ENCODE measurements at places on chromosomes 11 and 22.

DNA sequence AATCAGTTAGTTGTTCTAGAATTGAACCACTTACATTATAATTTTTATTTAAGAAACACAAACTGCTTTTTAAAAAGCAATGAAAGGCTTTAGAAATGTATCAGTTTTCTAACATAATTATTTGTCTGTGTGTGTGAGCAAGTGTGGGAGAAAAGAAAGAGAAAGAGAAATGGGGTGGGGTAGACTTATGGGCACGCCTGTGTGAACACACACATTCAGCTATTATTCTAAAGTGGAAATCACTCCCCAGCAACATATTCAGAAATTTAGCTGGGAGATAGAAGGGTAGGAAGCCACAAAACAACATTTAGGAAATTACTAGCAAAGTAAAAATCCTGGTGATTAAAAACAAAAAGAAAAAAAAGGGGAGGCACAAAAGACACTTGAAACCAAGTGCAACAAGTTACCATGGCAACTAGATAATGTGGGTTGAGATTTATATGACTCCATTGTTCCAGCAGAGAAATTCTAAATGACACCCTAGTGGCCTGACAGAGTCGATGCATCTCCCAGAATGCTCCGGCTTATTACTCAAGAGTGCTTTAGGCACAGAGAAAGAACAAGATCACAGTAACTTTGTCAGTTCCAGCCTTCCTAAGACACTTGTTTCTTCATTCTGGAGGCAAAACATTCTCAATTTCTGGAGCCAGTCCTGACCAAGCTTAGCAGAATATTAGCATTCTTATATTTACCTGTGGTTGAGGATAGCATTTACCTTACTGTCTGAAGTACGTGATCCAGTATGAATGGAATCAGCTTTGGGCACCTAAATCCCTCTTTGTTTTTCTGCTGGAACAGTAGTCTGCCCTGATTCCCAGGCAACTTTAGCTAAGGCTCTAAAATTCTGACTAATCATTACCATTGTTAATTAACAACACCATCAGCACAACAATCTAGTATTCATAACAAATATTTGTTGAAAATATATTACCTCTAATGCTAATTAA, 444.4 kb downstream of the DLG2 start:
- DNase-seq: peak; percentile 10

GRCh38 chr11:11537372-11537771, 84.4 kb downstream of the GALNT18 start:
- DNase-seq: no peak

GRCh38 chr11:44986315-44986714, 35.6 kb upstream of the TP53I11 start:
- DNase-seq: no peak

- DNase-seq: peak; percentile 54
Observed at GRCh38 chr11:34395916-34396550, 38.2 kb upstream of the ABTB2 start.

DNA sequence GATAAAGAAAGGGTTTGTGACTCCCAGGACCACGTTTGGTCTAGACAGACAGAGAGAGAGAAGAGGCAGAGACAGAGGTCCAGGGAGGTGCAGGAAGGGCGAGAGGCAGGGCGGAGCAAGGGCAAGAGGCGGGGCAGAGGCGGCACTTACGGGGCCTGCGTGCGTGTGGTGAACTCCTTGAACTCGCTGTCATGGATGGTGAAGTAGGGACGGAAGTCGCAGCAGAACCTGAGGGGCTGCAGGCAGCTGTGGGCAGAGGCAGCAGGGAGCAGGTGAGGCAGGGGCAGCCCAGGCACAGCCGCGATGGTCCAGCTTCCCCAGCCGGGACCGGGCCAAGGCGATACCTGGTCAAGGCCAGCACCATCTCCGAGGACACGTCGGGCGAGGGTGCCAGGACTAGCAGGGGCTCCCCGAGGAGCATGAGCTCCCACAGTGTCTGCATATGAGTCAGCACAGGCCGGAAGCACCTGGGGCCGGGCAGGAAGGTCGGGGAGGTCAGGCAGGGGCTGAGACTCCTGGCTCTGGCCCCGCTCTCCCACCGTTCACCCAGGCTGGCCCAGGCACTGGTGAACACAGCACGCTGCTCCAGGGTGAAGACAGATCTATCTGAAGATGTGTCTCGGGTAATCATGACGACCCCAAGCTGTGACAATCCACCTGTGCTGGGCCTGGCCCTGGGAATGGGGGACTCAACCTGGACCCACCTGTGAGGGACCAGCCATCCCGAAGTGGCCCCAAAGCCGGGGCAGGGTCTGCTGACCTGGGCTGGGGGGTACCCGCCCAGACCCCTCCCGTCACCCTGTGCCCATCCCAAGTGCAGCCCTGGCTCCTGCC, 7.2 kb upstream of the PLXNB2 start:
- no peak for DNase-seq

DNA sequence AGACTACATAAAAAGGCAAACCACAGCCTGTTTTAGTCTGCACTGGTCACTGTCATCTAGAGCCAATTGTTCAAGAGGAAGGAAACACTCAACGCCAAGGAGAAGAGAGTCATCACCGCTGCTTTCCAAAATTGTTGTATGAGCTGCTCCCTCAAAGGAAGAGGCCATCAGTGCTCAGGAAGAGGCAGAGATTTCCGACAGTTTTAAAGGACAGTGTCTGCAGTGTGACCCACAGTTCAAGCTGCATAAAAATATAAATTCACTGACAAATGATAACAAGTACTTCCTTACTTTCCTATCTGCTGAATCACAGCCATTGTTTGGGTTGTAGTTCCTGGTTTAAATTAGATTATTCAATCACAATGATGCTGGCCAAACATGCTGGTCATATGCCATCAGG, 16.4 kb downstream of the PRCP start:
- peak; percentile 29 for DNase-seq

DNA sequence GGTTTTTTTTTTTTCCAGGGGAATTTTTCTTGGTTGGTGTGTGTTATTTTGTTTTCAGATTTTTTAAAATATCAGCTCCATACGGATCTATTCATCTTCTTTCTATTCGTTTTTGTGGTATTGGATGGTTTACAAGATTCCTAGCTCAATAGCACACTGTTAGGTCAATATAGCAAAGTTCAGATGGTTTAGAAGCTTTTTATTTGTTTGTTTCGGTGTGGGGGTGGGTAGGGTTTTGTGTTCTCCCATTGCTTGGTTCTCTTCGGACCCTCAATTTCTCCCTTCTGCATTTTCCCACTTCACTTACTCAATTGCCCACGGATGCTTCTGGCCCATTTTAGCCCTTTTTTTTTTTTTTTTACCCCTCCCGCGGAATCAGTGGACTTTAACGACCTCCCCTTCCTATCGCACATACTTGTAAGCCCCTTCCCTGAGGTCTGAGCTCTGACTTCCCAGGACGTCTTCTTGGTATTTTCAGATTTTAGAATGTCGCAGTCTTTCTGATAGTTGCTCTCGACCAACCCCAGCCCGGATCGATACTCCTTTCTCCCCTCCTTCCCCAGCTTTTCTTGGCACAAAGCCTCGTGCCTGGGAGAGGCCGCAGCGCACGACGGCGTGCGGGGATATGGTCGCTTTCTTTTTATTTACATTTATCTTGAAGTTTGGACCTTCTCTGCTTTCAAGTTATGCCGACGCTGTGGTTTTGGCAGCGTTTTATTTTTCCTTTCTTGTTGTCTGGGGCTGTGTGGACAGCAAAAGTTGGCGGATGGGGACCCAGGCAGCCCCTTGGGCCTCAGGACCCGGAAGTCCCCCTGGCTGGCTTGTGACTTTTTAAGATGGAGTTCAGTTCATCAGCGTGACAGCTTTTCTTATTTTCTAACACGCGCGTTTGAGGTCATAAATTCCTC, 4.4 kb upstream of the SPDYC start:
- DNase-seq: no peak

All from fibroblast of the aortic adventitia (primary cell).